Lower lobe of right lung (tissue), 2 donors: ENCODE measurements at places on chromosomes 3 and 15.

- no peak for DNase-seq
Observed at GRCh38 chr3:66177026-66177425, 43.8 kb upstream of the SLC25A26 start.

- DNase-seq: no peak
Observed at GRCh38 chr3:176526942-176527341, 670.3 kb downstream of the TBL1XR1 start.

DNA sequence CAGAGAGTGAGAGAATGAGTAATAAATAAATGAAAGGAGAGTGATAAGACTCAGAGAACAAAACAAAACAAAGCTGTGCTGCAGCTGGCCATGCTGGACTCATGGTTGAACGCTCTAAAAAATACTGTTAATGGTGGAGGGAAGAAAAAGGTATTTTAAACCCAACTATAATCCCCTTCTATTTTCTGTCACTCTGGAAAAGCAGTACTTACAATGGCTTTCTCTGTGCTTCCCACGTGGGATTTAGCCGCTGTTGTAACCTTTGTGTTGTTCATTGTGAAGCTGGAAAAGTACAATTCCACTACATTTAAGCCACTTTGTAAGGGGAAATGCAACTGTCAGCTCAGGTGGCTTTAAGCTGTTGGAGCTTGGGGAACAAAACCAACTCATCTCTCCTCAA is 917.7 kb downstream of the IGSF11 start:
- no peak for DNase-seq

DNA sequence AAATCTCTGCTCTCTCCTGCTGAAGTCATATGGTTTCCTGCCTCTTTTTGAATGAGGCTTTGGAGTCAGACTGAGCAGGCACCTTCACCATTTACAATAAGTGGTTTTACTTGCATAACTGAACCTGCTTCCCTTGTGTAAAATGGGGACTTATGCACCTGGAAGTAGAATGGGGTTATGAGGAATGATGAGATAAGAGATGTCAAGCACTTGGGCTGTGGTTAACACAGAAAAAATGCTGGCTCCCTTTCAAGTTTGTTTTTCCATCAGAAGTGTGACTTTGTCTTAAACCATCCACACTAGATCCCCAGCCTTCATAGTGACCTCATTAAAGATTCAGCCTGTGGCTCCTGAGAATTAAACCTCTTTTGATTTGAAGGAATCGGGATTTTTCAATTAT is 5.2 kb downstream of the EXOSC7 start:
- DNase-seq: no peak

DNA sequence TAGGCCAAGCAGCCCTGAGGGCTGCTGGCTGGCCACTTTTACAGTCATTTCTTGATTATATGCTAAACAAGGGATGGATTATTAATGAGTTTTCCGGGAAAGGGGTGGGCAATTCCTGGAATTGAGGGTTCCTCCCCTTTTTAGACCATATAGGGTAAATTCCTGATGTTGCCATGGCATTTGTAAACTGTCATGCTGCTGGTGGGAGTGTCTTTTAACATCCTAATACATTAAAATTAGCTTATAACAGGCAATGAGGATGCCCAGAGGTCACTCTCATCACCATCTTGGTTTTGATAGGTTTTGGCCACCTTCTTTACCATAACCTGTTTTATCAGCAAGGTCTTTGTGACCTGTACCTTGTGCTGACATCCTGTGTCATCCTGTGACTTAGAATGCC is 11.7 kb upstream of the PYDC2 start:
- no peak for DNase-seq

DNA sequence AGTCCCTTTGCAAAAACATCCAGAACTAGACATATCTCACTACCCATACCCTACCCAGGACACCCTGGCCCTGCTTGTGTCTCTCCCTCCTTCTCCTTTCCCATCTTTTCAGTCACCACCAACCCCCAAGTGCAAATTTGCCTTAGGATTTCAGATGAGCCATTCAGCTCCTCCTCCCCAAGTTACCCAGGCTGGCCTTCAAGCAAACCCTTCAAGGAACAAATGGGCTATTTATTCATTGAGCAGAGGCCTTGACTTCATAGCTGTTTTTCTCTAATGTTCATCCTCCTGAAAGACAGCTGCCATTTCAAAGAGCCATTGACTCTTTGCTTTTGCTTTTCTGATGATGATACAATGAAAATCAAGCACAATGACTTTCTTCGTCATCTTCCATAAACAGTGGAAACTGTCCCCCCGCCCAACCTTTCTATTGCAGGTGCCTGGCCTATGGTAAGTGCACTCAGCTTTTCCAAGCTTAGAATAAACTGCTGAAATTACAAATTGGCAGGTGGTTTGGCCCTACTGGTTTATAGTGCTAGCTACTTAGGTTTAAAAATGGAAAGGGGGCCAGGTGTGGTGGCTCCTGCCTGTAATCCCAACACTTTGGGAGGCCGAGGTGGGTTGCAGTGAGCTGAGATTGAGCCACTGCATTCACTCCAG is 26.1 kb upstream of the KLHL6 start:
- no peak for DNase-seq

- no peak for DNase-seq
Observed at GRCh38 chr15:32957219-32957618, 237.3 kb downstream of the FMN1 start.

DNA sequence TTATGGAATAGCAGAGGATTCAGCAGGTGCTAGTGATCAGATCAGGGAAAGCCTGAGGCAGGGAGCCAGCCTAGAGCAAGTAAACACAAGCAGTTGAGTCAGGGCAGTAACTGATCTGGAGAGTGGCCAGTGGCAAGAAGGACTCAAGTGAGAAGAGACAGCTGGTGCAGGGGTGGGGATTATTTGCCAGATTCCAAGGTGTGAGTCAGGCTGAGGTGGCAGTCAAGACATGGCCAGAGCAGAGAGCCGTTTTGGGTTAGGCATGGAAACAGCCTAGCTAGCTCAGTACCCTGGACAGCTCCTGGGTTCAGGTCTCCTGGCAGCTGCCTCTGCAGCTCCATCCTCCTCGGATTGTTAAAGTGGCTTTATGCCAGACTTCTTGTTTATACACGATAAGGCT is 281.9 kb upstream of the ONECUT1 start:
- DNase-seq: no peak

DNA sequence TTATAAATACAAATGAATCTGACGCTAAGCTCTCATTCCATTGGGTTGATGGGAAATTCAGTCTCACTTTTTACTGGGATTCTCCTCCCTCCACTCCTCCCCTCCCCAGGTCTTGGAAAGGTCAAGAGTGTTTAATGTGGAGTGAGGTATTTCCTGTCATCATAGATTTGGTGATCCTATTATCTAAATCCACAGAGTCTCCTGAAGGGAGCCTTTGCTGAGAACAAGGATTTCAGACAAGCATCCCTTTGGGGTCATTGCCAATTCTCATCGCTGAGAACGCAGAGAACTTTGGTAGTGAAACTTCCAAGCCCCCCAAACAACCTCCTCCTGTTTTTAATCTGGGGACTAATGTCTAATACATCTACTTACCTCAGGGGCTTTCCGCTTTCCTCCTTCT is 297.9 kb downstream of the OTOL1 start:
- no peak for DNase-seq

GRCh38 chr15:31558840-31559239 is 232.2 kb downstream of the KLF13 start:
- DNase-seq: no peak

DNA sequence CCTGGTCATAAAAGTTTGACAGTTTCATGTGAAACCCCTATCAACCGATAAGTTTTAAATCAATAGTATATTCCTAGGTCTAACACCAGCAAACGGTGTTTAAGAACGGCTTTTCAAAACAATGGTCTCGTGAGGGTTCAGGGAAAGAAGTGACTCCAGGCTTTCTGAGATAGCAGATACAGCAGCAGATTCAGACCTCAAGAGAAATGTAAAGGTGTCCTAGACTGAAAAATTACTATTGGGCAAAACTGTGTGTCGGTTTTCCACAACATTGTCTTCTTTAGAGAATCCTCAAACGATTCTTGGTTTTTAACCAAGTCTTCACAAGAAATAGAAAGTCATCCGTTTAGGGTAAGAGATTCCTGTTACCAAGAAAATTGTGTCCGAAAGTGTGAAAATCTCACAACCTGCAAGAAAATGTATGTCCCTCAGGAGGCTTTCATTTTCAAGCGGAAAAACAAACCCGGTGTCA is 1.2 kb downstream of the SETD2 start:
- DNase-seq: no peak

- no peak for DNase-seq
Observed at GRCh38 chr15:49024840-49025239, 21.4 kb downstream of the SECISBP2L start.

DNA sequence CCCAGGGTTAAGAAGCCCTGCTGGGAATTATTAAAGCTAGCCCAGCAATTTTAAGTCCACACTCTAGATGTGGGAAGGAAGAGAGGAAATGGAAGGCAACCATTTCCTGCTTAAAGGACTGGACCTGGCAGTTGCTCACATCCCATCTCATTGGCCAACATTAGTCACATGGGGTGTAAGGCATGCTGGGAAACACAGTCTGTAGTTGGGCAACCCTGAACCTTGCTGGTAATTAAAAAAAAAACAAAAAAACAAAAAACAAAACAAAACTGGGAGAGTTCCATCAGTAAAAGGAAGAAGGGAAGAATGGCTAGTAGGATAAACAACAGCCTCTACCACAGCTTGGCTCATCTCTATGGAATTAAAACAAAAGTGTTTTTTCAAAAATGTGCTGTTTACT is 136.0 kb downstream of the VGLL4 start:
- DNase-seq: no peak

DNA sequence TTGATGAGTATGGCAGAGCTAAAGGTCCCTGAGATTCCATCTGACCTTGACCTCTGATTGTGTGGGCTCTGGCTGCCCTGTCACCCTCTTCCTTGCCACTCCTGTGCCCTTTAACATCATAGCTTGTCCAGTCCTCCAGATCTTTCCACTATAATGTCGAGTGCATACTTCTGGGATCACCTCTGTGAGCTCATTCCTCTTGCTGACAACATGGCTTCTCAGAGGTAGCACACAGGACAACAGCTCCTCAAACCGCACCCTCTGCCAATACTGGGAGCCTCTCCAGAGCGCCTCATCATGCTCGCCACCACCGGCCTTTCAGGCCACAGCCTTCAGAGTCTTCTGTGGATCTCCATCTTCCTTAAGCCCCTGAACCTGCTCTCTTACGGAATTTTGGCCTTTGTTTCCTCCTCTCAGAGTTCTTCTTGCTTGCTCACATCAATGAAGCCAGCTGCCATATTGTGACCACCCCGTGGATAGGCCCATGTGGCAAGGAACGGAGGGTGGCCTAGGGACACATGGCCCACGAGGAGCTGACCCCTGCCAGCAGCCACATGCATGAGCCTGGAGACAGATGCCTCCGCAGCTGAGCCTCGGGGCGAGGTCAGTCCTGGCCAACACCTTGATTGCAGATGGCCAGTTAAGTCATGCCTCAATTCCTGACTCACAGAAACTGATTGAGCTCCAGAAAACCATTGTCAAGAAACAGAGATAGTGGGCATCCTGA is 31.1 kb downstream of the PLA2G4D start:
- no peak for DNase-seq

DNA sequence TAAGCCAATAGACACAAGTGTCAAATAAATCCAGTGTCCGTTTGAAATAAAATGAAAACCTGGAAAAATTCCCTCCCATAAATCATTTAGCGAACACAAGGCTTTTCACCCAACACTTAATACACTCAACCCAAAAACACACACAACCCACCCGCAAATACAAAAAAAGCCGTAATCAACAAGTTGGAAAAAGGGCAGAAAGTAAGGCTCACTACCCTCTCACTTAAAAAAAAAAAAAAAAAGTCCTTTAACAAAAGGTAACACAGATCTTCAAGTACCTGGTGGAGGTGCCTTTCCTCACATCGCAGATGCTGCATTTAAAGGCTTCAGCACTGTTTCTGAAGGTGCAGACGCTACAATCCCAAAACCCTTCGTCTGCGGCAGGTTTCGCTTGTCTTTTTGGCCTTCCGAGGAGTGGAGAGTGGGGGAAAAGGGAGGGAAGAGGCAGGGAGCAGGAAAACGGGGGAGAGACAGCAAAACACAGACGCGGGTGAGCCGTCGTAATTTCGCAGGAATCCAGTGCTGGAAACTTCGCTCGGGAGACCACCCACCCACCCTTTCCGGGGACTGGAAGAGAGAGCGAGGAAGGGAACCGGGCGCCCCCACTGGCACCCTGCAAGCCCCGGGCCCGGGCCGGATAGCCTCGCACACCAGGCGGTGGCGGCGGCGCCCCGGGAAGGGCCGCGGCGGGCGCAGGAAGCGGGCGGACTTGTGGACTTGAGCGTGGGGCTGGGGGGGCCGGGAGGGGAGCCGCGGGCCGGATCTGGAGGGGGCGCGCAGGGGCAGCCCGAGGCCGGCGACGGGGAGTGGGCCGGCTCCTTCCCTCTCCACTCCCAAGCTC is 401.8 kb downstream of the SHQ1 start:
- DNase-seq: no peak

GRCh38 chr3:36305929-36306520 is 74.3 kb upstream of the STAC start:
- no peak for DNase-seq

GRCh38 chr3:178480795-178481194 is 55.4 kb upstream of the KCNMB2 start:
- no peak for DNase-seq

GRCh38 chr3:127065561-127066290 is 82.8 kb downstream of the PLXNA1 start:
- DNase-seq: peak; percentile 23

DNA sequence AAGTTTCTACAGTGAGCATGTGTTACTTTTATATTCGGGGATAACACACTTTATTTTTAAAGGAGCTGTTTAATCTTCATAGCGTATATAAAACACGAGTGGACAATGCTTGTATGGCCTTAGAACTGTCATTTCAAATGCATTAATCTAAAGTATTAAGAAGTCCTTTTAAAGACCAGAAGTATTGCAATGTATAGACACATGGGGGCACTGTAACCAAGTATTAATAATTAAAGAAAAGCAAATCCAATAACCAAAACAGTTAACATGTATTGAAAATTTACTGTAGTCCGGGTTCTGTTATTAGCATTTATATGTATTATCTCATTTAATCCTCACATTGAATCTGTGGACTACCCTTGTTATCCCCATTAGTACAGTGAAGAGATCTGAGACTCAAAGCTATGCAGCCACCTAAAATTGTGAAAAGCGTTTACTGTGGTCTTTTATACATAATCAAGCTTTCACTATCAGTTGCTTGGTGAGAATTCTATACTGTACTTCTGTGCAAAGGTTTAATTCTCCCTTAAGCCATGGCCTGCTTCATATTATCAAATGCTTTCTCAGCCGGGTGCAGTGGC is 10.1 kb downstream of the ARL14 start:
- DNase-seq: no peak

GRCh38 chr15:91424001-91424400 is 323.9 kb downstream of the SV2B start:
- no peak for DNase-seq

GRCh38 chr3:157104928-157105652 is 54.9 kb downstream of the CCNL1 start:
- DNase-seq: no peak

DNA sequence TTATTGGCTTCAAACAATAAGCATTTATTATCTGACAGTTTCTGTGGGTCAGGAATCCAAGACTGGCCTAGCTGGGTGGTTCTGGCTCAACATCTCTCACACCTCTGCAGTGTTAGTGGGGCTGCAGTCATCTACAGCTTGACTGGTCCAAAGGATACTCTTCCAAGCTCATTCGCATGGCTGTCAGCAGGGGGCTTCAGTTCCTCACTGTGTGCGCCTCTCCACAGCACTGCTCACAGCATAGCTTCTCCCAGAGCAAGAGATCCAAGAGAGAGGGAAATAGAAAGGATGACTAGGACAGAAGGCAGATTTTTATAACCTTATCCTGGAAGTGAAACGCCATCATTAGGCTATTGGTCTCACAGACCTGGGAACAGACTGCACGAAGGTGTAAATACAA is 64.2 kb downstream of the MAGI1 start:
- DNase-seq: no peak

- no peak for DNase-seq
Observed at GRCh38 chr3:116188231-116188785, 257.0 kb downstream of the LSAMP start.
